ENCODE measurements at places on chromosomes 5 and 9.

DNA sequence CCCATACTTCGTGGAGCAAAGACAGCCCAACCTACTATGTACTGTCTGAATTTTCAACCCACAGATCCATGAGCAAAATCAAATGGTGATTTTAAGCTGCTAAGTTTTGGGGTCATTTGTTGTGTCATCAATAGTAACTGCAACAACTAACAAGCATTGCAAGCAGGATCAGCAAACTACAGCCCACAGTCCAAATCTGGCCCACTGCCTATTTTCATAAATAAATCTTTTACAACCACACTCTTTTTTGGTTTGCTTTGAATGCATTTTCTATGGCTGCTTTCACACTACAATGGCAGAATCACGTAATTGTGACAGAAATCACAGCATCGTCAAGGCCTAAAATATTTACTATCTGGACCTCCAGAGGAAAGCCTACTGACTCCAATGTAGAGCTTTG, 237.2 kb upstream of the TRIM32 start:
- no peak for DNase-seq

GRCh38 chr9:98530275-98530674, 178.5 kb downstream of the GABBR2 start:
- no peak for DNase-seq

- no peak for DNase-seq
Measured at GRCh38 chr5:180636016-180636402, 13.4 kb downstream of the FLT4 start.

- no peak for DNase-seq
Measured at GRCh38 chr9:71504636-71505035, 263.7 kb downstream of the CEMIP2 start.

DNA sequence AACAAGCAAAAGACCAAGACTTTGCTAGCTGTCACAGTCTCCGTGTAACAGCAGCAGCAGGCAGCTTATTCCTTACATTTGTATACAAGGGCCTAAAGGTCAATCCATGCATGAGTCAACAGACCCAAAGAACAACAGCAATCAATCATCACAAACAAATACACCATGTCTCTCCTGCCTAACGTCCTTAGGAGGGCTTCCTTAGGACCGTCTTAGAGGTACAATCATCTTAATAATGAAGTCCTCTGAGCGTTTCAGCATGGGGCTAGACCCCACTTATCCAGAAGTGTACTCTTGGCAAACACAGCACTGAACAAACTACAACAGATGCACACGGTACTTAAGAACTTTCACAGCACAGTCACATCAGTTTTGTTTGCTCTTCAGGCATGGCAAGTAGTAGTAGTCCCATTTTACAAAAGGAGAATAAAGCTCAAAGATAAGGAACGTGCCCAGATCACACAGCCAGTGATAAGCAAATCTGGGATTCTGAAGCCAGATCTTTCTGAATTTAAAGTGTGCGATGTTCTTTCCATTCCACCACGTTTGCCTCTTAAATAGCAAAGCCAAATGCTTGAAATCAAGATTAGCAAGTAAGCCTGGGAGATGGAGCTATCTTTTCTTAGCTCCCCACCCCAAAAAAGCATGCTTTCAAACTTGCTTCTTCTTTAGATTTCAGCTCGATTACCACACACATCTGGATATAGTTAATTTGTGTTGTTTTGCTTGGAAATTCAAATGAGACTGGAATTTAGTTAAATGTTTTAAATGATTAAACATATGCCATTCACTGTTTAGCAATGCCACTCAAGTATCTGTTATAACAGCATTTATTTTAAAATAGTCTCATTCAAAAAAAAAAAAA, 24.2 kb downstream of the PSMB7 start:
- peak; percentile 79 for DNase-seq

DNA sequence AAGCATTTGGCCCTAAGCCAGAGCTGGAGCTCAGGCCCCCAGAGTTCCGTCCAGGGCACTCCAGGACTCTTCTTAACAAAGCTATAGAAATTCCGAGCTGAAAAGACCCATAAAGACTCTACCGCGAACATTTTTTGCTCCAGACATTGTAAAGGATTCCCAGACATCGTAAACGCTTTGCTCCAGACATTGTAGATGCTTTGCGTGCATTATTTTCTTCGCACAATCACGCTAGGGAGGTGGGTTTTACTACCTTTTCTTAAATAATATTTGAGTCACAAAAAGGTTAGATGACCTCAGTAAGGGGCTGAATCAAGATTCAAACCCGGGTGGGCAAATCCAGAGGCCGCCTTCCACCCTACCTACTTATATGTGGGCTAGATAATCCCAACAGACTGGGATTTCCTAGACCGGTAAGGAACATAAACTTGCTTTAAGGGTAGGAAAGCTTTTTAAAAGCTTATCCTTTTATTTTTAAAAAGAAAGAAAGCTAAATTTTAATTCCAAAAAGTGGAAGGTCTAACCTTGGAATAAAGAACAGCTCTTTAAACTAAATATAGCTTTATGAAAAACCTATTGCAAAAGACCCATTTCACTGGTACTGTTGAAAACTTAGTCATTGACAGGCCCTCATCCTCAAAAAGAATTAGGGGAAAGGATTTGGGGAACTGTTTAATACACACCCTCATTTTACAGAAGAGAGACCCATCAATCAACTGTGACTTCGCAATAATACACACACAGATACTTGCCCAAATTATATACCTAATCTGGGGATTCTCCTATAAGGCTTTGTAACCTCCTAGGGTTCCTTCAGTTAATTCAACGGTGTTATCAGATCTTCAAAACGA, 822 bp upstream of the TNIP1 start:
- DNase-seq: peak; percentile 44

DNA sequence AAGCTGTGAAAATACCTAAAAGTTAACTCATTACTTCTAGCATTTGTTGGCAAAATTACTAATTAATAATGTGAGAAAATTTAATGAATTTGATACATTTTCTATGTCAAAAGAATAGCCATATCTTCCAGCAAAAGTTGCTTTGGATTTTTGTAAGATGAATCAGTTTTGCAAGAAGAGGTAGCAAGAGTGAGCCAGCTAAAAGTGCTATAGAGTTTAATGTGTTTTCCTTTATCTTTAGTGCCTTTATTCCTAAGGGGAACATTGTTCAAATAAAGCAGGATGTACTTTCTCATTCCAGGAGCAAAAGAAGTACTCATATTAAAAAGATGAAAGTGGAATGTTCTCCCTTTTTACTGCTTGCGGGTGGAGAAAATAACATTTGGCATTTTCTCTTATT, 622.2 kb downstream of the ANXA1 start:
- peak; percentile 15 for DNase-seq

DNA sequence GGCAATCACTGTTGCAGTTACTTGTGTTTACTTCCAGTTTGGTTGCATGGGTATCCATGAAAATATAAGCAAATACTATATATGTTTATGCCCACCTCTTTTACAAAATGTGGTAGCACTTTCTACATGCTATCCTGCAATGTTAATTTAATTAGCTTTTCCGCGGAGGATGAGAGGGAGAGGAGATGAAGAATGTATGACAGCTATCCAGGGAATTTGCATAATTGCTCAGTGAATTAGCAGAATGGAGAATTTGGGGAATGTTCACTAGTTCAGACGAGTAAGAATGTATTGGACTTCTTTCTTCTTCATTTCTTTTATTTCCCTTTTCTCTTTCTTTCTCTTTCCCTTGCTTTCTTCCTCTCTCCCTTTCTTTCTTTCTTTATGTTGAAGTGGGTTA, 140.7 kb upstream of the SLC28A3 start:
- DNase-seq: no peak

DNA sequence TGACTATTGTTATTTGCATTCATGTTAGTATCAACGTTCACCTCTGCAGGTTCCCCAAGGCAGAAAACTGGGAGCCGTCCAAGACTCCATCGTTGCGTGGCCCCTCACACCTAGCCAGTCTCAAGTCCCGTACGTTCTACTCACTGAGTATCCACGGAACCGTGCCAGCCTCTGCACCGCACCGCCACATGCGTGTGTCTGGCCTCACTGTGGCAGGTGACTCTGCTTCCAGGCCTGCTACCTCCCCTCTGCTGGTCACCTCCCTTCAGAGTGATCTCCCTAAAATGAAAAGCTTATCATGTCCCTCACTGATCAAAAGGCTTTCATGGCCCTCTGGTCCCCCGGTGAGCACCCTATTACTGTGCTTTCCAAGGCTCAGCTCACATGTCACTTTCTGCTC, 108.1 kb downstream of the GABBR2 start:
- DNase-seq: no peak

DNA sequence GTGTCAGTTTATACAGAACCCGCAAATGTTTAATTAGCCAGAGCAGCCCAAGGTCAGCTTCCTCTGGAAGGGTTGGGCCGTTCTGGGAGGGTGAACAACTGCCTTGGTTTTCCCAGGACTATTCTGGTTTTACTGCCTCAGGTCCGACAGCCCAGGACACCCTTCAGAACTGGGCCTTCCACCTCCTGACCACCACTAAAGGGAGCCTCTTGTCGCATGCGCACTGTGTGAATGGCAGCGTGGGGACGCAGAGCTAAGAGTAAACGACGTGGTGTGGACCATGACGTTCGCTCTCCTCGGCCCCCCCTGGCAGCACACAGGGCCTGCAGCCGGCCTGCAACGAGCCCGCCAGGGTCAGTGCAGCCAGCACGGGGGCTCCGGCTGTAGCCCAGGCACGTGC, 214.9 kb downstream of the FANCC start:
- no peak for DNase-seq

- DNase-seq: peak; percentile 29
Measured at GRCh38 chr9:16879416-16879815, 8.9 kb upstream of the BNC2 start.

- DNase-seq: no peak
Measured at GRCh38 chr9:79284081-79284480, 287.7 kb upstream of the TLE4 start.

- peak; percentile 8 for DNase-seq
Measured at GRCh38 chr5:103962023-103962422, 399.4 kb upstream of the NUDT12 start.

GRCh38 chr5:83418356-83419321, 52.9 kb upstream of the VCAN start:
- DNase-seq: no peak
